NCI-H1092 treated with DMSO at 0.1 percent for 48 hours (cell line): ENCODE measurements at places on chromosomes 6 and 20.

DNA sequence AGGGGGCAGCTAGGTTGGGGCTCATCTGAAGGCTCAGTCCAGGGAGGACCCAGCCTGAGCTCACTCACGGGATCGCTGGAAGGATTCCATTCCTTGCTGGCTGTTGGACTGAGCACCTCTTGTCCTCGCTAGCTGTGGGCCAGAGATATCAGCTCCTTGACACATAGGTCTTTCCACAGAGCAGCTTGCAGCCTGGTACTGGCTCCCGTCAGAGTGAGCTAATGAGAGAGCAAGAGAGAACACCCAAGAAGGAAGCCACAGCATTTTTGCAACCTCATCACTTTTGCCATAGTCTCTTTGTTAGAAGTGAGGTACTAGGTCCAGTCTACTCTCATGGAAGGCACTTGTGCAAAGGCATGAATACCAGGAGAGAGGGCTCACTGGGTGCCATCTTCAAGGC, 179.9 kb downstream of the CDC5L start:
- DNase-seq = no peak

DNA sequence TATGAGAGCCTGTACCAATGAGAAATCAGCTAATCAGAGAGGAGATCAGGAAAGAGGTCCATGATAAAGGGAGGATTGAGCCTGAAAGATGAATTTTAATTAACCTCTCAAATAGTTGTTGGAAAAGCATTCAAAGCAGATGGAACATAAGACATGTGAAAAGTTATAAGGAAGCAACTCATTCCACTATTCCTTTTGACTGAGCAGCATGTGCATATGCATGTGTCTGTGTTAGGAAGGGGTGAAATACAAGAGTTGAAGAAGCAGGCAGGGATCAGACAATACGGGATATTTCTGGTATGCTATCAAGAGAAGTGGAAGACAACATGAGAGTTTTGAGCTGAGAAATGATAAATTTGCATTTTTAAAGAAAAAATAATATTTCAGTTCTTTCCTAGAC, 624.8 kb upstream of the PTCHD4 start:
- no peak for DNase-seq

- no peak for DNase-seq
Observed at GRCh38 chr6:120493505-120493904, 840.8 kb downstream of the TBC1D32 start.

DNA sequence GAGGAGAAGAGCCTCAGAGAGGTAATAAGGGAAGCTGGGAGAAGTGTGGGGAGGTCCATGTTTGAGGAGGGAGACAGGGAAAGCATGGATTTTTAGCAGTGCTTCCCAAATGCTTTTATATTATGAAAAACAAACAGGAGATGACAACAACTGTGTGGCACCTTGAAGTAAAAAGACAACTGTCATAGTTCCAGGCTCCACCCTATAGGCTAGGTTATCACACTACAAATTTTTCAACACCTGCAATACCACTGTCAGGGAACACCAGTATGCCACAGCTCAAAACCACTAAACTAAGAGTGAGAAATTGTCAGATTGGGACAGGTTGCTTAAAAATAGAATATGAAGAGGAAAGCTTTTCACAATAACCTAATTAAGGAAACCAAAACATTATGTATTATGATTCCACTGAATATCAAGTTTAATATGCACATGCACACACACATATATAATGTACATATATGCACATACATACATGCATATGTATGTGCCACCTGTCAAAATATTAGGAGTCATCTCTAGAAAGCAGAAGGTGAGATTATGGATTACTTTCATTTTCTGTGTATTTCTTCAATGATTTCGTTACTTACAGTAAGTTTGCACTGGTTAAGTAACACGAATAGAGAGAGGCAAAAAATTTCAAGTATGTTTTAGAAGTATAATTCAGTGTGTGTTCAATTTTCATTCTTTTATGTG, 261.2 kb downstream of the PTPRK start:
- DNase-seq = no peak

GRCh38 chr6:90263633-90264032, 33.0 kb downstream of the BACH2 start:
- DNase-seq = no peak

GRCh38 chr20:48620507-48621375, 207.1 kb downstream of the PREX1 start:
- DNase-seq = peak; percentile 86

DNA sequence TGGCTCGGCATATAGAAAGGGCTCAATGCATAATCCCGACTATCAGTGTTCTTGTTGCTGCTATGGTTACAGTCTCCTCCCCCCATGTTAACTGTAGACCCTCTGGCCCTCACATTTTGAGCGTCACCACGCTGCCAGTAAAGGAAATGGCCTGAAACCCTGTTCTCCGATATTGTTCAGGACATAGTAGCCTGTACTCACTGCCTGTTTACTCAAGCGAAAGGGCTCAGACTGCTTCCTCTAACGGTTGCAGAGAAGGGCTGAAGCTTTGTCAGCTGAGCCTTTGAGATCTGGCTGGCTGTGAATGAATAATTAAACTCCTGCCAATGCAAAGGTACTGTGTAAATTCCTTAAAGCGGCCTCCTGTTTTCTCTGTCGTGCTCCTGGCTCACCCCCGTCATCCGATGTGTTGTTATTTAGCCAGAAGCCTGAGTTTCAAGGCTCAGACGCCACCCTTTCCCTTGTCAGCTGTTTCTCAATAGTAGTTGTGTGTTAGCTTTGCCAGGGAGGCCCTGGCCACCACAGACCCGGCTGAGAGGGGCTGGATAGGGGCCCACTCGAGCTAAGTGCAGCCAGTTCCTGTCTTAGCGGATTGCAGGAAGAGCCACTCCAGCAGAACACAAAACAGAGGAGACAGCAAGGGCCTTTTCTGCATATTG, 31.2 kb upstream of the RALGAPA2 start:
- peak; percentile 97 for DNase-seq

GRCh38 chr6:157993076-157993475, 11.4 kb downstream of the SYNJ2 start:
- DNase-seq = peak; percentile 25

GRCh38 chr20:63280929-63281545, 8.4 kb downstream of the ARFGAP1 start:
- DNase-seq = no peak

DNA sequence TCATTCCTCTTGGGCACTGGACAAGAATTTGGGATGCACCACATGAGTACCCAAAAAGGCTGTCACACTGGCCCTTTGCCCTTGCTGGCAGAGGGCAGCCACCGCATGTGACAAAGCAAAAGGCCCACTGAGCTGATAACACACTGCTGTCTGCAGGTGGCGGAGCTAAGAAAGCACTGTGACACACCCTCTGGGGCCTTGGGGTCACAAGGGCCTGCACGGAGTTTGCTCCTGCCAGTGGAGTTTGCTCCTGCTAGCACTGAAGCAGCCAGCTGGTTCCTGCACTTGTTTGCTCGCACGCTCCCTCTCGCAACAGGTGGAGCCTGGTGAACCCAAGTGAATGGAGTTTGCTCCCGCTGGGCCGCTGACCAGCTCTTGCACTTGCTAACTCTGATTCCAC, 132.6 kb downstream of the LCA5 start:
- DNase-seq = no peak

DNA sequence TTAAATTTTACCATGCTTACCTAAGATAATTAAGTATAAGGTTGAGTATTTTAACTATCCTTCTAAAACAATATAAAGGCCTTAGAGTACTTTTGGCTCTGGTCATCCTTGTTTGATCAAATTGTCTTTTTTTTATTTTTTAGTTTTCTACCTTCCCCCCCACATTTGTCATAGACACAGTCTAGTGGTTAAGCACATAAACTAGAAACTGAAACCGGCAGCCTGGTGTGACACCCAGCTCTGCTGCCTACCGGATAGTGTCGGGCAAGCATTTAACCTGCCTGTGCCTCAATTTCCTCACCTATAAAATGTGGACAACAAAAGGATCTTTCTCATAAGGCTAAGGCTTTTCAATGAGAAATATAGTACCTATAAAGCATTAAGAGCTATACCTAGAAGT, 21.6 kb upstream of the TULP4 start:
- DNase-seq = no peak

- no peak for DNase-seq
Observed at GRCh38 chr20:59014680-59015389, 4.4 kb upstream of the TUBB1 start.

DNA sequence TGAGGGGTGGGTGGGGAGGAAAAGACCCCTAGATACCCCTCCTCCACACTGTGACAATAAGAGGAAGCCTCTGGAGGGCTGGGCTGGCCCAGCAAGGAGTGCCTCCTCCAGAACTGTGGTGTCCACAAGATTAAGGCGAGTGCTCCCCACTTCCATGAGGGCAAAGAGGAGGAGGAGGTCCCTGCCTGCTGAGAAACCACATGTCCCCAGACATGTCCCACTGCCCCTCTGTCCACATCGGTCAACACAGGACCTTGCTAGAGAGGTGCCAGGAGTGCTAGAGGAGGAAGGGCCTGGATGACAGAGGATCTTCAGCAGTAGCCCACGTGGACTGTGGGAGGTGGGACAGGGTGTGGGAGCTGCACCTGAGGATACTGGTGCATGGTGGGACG, 3.1 kb downstream of the RAET1G start:
- DNase-seq = no peak

GRCh38 chr6:87918461-87918941, 129.1 kb upstream of the SPACA1 start:
- DNase-seq = peak; percentile 59

DNA sequence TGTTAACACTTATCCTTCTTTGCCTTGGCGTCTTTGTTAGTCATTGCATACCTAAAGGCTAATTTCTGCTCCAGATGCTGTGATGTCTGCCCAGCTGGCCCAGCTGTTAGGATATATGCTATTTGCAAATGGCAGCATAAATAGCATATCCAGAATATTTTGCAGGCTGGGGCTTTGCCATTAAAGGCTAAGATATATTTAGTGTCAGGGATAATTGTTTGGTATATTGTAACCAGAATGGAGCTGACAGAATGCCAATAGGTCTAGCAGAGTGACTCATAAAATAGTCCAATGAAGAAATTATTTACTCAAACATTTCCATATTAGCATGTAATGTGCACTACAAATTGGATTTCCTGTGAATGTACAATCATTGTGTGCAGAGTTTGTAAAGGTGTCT, 584.1 kb upstream of the FLRT3 start:
- DNase-seq = no peak

DNA sequence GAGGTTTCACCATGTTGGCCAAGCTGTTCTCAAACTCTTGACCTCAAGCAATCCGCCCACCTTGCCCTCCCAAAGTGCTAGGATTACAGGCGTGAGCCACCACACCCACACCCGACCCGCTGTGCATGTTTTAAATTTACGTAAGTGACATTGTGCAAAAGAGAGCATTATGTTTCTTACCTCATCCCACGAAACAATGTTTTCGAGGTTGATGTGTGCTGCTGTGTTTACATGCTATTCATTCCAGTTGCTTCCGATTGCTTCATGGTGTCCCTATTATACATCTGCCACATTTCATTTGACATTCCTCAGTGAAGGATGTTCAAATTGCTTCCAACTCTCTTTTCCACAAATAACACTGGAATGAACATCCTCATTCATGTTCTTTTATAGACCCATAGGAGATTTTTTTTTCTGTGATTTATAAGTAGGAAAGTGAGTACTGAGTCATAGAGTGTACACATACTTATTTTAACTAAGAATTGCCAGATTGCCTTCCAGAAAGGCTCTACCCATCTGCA, 403.9 kb upstream of the JARID2 start:
- no peak for DNase-seq

DNA sequence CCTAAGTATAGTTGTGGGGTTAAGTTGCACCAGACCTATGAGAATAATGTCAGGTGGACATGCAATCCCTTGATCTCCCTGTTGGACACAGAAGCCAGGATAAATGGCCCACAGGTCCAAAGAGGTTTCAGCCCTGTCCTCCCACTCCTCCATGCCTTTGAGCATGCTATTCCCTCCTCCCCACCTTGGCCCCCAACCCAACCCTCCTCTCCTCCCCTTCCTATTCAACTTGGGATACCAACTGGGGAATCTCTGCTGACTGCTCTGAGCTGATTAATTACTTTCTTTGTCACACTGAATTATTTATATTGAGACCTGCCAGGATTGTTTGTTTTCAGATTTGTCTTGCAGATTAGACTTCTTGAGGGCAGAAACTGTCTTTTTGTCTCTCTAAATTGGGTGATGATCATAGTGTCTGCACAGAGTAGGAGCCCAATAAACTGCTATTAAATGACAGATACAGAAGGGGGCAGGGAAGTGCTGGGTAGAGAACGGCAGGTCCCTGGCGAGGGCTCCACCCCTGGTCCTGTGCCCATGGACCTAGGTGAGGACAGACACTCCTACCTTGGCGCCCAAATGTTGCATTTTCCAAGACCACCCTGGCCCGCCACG, 120.9 kb downstream of the UNC5CL start:
- no peak for DNase-seq

- DNase-seq = no peak
Observed at GRCh38 chr6:170512249-170512648, 40.9 kb downstream of the PSMB1 start.

- DNase-seq = no peak
Observed at GRCh38 chr6:81792826-81793225, 40.3 kb upstream of the TENT5A start.

- no peak for DNase-seq
Observed at GRCh38 chr20:58212636-58213035, 15.8 kb downstream of the ANKRD60 start.

DNA sequence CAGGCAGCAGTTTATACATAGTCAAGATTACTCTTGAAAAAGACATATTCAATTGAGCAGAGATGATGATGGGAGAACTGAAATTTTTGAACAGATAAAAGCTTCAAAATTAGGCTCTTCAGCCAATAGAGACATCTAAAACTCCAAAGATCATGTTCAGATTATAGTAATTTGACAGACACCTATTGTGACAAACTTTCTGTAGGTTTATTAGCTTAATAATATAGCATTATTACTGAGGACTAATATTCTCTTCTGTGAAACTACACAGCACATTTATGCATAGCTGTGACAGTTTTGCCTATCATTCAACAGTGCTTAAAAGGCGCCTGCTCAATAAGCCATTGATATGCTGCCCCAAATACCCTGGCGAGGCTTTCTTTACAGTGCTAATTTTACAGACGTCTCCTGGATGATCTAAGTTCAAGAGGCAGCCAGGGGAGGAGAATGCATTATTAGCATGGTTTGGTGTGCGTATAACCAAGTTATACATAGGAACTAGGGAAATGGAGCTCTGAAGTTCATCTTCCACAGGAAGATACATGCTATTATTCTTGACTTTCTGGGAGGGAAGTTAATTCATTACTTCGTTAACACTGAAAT, 21.5 kb downstream of the PLAGL1 start:
- no peak for DNase-seq

- no peak for DNase-seq
Observed at GRCh38 chr20:1414982-1415381, 22.1 kb upstream of the FKBP1A start.
